ENCODE measurements at places on chromosomes 5 and 9.

DNA sequence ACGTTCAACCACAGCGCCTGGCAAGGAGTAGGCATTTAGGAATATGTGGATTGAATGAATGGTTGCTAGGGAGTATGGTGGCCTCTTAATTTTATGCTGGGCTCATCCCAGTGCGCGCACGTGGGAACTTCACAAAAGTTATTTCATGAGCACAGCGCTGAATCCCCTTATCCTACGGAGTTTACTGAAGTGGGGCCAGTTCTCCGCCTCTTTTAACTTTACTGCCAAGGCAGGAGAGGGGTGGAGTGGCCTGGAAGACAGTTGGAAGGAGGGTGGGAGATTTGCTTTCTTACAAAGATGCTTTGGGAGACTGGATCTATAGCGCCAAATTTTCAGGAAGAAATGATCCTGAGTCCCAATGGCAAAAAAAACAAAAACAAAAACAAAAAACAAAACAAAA lies 326.5 kb downstream of the SH3GL2 start:
- no peak for ATAC-seq

DNA sequence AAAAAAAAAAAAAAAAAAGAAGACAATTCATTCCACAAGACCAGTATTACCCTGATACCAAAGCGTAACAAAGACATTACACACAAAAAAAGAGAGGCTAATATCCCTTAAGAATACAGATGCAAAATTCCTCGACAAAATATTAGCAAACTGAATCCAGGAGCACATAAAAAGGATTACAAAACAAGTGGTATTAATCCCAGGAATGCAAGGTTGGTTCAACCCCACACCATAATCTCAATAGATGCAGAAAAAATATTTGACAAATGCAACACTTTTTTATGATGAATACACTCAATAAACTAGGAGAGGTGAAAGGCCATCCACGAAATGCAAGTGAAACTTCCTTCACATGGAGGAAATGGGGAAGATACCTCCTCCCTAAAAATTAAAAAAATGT lies 80.1 kb upstream of the TLR4 start:
- ATAC-seq: no peak

GRCh38 chr5:45334939-45335338 lies 361.2 kb downstream of the HCN1 start:
- no peak for ATAC-seq

DNA sequence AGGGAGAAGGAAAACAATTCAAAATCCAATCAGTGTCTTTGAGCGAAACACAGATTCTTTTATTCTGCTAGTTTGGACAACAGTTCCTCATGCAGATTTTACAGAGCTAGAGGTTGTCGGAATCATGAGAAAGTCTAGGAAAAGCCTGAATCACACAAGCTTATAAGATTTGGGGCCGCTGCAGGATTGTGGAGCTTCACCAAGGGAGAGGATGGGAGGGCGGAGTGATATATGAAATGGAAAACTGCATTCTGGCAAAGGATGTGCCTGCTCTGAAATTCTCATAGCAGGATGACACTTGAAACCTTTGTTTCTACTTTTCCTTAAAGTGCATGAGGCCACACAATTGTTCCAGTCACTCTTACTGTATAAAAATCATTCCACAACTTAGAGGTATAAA lies 134.3 kb downstream of the OR2K2 start:
- no peak for ATAC-seq

DNA sequence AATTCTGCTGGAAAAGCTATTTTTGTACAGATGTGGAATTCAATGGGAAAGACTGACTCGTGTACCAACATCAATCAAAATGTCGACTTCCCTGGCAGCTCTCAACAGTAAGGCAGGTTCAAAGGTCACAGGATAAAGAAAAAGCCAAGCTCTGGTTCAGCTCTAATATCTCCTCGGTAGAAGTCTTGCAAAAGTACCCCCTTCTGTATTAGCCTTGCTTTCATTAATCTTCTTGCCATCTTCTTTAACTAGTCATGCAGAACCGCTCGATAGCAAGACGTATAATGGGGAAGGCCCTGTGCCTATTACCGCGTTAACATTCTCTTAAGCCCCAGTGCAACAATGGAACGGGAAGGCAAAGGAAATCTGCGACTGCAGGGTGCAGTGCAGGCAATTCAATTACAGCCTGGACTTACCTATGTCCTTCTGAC lies 201.2 kb downstream of the GAPVD1 start:
- ATAC-seq: no peak

- ATAC-seq: no peak
These were observed 17.0 kb upstream of the MVB12B start for GRCh38 chr9:126309427-126310189.

- ATAC-seq: no peak
These were observed 121.8 kb downstream of the GCNT1 start for GRCh38 chr9:76580820-76581219.

DNA sequence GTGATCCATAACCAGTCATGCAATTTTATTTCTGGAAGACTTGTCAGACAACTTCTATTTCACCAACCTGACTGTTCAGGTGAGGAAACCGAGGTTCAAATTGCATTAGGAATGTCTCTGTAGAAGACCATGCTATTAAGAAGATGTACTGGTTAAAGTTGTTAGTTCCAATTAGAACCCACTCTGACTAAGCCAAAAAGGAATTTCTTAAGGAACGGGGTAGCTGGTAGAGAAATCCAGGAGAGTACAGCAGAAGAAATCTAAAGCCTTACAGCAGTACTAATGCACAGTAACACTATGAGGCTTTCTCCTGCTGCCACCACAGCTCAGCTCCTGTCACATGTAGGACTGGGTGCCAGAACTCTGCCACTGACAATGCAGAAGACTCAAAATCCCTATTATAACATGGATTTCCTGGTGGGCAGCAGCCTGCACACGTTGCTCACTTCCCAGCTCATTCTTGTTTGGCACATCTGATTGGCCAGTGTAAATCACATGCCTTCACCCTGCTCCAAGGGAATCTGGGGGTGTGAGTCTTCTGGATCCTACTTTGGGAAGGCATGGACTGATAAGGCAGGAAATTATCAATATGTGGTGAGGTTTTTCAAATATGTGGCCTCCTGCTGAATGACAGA lies 37.1 kb downstream of the CAST start:
- ATAC-seq: no peak

DNA sequence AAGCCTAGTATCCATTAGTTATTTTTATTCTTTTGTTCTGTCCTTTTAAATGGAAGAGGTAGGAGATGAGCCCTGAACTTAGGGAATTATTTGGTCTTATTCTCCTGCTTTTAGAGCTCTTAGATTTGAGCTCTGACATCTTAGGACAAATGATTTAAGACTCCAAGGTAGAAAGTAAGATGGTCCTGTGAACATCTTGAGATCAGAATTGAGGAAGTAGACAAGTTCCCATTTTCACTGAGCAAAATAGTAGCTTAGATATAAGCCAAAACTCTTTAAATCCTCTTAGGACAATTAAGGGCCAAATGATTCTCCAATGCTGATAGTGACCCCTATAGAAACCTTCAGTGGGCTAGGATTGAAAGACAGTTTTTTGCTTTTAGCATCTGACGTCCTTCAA lies 53.0 kb upstream of the RUSC2 start:
- ATAC-seq: no peak

GRCh38 chr9:110671849-110672248 lies 3.3 kb downstream of the MUSK start:
- ATAC-seq: no peak

- ATAC-seq: no peak
These were observed 228.8 kb upstream of the PIK3R1 start for GRCh38 chr5:67986761-67987160.

DNA sequence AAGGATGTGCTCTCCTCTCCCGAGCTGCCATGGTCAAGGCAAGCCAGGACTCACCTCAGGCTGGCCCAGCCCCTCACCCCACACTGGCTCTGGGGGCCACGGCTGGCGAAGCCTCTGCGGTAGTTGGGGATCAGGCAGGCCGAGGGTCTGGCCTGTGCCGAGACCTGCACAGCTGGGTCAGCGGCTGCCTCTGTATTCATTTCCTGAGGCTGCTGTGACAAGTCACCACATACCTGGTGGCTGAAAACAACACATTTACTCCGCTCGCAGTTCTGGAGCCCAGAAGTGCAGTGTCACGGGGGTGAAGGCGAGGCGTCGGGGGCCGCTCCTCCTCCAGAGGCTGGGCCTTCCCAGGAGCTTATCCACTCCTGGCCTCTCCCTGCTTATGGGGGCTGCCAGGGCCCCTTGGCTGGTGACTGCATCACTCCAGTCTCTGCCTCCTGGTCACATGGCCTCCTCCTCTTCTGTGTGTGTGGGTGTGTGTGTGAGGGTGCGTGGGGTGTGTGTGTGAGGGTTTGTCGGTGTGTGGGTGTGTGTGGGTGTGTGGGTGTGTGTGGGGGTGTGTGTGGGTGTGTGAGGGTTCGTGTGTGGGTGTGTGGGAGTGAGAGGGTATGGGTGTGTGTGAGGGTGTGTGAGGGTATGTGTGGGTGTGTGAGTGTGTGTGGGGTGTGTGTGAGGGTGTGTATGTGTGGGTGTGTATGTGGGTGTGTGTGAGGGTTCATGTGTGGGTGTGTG lies 3.2 kb upstream of the SCGB3A1 start:
- no peak for ATAC-seq

DNA sequence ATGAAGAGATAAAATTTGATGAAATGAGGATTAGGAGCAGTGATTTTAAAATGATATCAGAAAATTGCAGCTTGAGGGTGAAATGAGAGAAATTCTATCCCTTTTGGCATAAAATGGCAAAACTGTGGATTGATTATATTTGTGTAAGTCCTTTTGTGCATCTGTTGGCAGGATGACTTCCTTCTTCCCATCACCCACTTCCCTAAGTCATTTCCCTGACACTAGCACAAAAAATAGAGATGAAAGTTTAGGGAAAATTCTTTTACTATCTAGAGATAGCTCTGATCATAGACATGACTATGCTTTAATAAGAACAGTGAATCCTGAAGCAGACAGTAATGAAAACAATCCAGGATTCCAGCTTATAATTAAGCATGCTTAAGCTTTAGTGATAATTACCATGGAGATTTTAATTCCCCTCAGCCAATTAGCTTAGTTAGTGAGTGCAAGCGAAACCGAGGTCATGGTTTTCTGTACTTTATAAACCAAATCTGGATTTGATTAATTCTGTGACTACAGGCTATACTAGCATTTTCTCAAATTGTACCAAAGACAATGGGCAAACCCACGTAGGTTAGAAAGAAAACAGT lies 163.6 kb upstream of the TARS1 start:
- no peak for ATAC-seq

DNA sequence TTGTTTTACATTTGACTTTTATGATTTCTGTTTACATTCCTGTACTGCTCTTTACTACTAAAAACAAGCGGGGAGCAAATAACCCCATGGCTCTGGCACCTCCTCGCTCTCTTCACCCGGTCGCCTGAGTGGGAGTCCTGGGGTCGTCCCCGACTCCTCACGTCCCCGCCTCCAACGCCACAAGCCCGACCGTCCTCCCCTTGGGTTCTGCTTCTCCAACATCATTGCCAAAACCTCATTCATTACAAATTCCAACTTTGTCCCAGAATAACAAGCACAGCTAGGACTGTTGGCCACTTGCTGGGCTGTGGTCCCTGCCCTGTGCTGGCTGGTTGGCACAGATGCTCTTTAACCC lies 35.1 kb downstream of the MRPL36 start:
- no peak for ATAC-seq

GRCh38 chr5:57859626-57860025 lies 377.0 kb upstream of the ACTBL2 start:
- no peak for ATAC-seq

DNA sequence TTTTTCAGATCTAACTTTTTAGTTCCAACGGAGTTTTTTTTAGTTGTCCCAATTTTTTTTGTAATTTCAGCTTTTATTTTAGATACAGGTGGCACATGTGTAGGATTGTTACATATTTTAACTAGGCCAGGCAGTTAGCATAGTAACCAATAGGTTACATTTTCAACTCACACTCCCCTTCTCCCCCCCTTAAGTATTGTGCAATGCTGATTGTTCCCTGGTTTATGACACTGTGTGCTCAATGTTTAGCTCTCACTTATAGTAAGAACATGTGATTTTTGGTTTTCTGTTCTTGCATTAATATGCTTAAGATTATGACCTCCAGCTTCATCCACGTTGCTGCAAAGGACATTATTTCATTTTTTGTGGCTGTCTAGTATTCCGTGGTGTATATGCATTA lies 503.2 kb downstream of the CDH9 start:
- no peak for ATAC-seq

DNA sequence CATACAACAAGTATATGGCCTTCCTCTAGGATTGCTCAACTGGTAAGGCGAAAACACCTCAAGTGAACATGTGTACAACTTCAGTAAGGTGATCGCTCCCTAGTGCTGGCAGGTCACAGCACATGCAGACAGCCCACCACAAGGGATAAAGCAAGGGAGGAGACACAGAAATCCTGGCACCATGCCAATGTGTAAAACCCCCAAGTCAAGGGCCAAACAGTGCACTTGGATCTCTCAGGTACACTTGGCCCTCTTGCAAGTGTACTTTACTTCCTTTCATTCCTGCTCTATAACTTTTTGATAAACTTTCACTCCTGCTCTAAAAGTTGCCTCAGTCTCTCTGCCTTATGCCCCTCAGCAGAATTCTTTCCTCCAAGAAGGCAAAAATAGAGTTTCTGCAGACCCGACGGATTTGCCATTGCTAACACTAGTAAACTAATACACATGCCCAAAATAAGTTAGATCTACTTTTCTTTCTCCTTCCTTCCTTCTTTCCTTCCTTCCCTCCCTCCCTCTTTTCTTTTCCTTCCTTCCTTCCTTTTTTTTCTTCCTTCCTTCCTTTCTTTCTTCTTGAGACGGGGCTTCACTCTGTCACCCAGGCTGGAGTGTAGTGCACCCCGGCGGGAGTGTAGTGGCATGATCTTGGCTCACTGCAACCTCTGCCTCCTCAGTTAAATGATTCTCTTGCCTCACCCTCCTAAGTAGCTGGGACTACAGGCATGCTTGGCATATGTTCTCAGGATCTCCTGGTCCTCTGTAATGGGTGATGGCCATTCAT lies 6.8 kb upstream of the LNPEP start:
- ATAC-seq: no peak

DNA sequence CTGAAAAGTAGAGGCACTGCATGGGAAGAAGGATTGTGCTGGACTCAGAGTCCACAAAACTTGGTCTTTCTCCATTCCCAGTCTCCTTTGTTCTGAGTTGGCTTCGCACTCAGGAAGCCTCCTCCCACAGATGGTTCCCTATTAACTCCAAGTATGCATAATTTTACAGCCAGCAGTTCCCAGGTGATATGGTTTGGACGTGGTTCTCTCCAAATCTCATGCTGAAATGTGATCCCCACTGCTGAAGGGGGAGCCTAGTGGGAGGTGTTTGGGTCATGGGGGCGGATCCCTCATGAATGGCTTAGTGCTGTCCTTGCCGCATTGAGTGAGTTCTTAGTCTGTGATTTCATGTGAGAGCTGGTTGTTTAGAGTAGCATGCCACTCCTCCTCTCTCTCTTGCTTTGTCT lies 86.6 kb downstream of the FEM1C start:
- ATAC-seq: no peak

- ATAC-seq: no peak
These were observed 360.1 kb upstream of the PANK3 start for GRCh38 chr5:168939156-168939800.

DNA sequence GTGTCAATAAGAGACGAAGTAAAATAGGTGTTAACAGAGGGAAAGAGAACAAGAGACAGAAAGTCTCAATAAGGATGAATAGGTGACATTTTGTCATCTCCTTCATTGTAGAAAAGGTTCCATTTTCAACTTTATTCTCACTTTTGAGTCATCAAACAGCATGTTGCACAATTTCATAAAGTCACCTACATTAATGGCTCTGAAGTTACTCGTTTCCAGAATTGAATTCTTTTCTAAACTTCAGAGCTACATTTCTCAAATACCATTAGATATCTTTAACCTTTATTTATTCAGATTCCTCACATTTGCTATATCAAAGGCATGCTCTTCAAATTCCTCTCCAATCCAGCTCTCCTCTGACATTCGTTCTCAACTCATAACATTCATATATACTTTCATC lies 13.1 kb downstream of the ADAMTS6 start:
- no peak for ATAC-seq

Data from activated T-helper 17 cell treated with anti-CD3 and anti-CD28 coated beads, Interleukin-2, amount 50 U/mL, for 72 hours (primary cell).